ENCODE measurements at places on chromosomes 1 and 21.

DNA sequence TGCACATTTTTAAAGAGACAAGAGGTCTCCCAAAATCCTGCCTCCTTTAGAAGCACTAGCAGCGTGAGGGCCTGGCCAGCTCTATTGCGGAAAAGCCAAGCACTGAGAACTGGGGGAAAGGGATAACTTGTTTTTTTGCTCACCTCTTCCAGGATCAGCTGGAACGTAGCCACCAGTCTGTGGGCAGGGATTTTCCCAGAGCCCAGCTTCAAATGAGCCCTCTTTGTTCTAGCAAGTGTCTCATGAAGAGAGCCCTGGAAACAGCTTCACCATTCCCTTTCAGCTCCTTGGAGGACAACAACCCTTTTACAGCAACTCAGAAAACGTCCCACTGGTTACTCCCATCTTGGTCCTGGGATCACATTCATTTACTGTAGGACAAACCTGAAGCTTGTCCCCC is 195.4 kb downstream of the LMX1A start:
- no peak for DNase-seq

GRCh38 chr1:107538502-107538901 is 397.7 kb downstream of the NTNG1 start:
- no peak for DNase-seq

GRCh38 chr21:15421947-15422346 is 307.8 kb upstream of the USP25 start:
- no peak for DNase-seq

- no peak for DNase-seq
Measured at GRCh38 chr1:61477301-61477700, 247.6 kb downstream of the TM2D1 start.

DNA sequence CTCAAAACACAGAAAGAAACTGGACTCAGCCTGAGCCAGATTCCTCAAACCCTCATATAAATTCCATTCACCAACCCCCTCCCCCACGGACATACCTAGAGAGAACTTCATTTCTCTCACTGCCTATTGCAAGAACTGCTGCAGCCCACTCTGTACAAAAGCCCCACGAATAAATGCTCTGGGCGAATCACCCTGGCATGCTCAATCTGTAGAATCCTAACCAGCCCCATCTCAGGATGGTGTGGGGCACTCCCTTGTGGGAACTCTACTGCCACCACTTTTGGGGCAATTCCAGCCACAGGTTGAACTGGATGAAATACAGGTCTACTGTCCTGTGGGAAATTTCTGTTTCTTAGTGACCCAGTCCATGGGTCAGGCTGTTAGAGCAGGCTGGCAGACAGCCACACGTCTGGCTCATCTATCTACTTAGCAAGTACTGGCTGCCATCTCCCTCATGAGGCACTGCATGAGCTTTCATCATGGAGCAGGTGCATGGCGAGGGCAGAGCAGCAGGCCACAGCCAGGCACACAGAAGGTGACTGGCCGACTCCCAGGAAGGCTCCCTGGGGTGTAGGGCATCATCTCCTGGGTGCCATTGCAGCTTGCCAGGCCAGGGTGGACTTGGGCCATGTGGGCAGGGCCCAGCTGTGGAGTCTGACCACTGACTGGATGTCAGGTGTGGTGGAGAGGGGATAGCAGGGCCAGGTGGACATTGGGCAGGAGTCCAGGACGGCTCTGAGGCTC is 1.6 kb upstream of the C1orf35 start:
- DNase-seq: no peak

DNA sequence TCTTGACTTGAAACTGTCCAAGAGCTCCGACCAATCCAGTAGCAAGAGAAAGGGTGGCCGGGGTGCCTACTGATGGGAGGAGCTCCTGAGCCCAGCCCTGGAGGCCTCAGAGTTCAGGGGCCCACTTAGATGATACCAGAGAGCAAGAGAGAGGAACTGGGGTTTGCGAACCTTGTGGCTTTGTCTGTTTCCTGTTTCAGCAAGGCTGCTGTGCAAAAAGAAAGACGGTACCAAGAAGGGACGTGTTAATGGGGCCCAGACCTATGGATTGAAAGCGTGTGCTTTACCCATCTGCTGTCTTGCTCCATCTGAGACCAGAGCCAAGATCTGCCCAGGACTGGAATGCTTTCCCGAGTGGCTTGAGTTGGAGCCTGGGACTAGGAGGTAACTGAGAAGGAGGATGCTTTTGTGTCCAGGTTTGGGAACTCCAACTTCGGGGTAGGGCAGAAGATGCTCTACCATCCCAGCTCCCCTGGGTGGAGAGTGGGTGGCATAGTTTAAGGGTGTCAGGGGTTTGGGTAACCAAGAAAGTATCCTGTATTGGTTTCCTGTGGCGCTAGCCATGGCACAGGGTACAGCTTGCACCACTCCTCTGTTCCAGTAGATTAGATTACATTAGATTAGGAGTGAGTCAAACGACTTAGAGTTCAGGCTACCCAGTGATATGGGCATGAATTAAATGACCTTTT is at the start of gene TRAF3IP3:
Gene TRAF3IP3, plus strand, starts transcription at position 128 of the 689 bp plus-strand sequence. CDS start 3,987 bp downstream, outside the sequence.
- peak; percentile 38 for DNase-seq

DNA sequence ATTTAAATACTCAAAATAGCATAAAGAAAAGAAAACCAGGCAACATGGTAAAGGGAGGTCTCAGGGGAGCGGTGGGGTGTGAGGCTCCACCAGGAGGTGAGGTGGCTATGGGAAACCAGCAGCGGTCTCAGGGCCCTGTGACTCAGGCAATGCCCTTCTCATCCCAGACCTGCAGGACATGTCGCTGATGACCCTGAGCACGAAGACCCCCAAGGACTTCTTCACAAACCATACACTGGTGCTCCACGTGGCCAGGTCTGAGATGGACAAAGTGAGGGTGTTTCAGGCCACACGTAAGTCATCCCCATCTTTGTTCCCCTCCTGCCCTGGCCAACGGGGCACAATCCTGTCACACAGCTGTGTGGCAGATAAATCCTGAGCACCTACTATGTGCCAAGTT is 31.5 kb downstream of the PADI4 start:
- DNase-seq: no peak

DNA sequence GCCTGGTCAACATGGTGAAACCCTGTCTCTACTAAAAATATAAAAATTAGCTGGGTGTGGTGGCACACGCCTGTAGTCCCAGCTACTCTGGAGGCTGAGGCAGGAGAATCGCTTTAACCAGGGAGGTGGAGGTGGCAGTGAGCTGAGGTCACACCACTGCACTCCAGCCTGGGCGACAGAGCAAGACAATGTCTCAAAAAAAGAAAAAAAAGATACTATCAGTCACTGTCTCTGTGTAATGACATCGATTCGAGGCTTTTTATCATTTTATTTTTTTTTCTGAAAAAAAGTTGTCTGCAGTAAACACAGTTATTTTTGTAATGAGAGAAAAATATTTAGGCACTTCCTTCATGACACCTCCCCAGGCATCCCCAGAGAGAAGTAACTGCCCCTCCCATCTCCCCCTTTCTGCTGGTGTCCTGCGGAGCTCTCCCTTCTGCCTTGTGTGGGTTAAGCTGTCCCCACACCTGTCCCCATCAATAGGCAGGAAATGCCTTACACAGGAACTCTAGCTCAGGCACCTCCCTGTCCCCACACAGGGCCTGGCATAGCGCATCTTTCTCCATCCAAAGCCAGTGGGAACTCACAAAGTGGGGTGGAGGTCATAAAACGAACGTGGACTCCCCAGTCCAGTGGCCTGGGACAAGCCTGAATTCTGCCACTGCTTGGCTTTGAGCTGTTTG is 132.0 kb downstream of the SYF2 start:
- DNase-seq: no peak

- no peak for DNase-seq
Measured at GRCh38 chr1:113036639-113037321, 36.2 kb upstream of the LRIG2 start.

All from activated naive CD8-positive, alpha-beta T cell treated with anti-CD3 and anti-CD28 coated beads, Interleukin-2, amount 50 U/mL, for 16 hours (primary cell).